NCI-H187 (cell line): ENCODE measurements at places on chromosomes 3 and 15.

DNA sequence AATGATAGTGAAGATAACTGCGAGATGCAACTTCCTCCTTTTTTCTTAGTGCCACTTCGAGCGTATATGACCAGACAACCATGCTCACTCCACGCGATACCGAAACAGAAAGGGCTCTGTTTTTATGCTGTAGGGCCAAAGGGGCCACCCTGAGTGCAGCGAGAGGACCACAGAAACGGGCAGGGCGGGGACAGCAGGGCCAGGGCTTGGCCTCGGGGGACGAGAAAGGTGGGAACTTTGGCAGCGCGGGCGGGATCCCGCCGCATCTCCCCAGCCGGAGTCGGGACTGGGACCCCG, 483 bp downstream of the VPS13C start:
- DNase-seq = no peak

GRCh38 chr3:33919312-33920120, 121.1 kb downstream of the PDCD6IP start:
- no peak for DNase-seq

GRCh38 chr3:64954995-64955636, 267.3 kb upstream of the ADAMTS9 start:
- DNase-seq = no peak

DNA sequence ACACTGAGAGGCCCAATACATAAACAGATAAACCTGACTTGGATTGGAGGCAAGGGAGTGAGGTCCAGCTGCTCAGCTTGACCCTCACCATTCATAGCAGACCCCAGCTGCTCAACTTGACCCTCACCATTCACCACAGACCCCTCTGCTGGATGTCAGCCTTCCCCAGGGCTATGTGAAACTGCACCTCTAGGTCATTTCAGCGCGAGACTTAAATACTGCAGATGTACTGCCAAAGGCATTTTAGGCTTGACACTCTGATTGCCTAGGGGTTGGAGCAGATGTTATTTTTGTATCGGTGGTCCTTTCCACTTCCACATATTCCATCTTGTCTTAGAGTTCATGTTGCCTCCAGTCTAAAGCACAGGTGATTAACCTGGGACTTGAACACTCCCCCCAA, 41.5 kb upstream of the FAM98B start:
- DNase-seq = no peak

GRCh38 chr15:88725305-88726210, 77.7 kb upstream of the ACAN start:
- no peak for DNase-seq

DNA sequence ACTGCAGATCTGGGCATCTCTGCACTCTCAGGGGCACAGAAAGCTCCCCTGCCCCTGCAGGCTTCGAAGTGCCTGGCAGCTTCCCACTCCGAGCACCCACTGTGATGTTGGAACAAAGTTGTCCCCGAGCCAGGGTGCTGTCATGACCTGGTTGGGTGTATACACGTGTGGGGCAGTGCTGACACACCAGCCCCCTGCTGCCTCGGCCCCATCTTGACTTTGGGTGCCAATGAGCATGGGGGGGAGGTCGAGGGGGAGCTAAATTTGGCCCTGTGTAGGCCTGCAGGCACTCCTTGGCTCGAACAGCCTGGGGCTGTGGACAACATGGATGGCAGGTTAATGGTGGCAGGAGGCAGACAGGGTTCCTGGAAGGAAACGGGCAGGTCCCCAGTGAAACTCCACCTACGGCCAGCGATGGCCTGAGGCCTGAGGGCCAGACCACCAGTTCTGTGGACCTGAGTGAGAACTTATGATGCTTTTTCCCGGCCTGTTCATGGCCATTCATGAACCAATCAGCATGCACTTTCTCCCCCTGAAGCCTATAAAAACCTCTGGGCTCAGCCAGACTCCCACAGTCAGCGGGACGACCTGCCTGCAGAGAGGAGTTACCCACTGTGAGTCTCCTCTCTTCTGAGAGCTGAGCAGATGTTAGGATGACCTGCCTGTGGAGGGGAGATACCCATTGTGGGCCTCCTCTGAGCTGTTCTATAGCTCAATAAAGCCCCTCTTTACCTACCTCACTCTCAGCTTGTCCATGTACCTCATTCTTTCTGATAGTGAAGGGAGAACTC, 1029.1 kb upstream of the GBE1 start:
- DNase-seq = no peak

DNA sequence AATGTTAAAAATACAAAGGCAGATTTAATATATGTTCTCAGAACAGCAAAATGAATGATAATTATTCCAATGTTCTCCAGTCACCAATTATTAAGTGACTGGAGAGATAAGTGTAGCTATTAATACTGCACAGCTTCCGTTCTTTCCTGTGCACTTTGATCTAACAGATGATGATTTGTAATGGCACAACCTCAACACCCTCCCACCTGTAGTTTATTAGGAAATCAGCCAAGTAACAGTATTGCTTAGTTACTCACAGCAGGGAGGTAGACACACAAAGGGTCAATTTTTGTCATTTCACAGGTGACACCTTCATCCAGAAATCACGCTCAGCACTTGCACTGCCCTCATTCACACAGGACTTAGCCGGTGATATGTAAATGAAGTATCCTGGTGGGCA, 688.1 kb downstream of the EPHA3 start:
- no peak for DNase-seq

DNA sequence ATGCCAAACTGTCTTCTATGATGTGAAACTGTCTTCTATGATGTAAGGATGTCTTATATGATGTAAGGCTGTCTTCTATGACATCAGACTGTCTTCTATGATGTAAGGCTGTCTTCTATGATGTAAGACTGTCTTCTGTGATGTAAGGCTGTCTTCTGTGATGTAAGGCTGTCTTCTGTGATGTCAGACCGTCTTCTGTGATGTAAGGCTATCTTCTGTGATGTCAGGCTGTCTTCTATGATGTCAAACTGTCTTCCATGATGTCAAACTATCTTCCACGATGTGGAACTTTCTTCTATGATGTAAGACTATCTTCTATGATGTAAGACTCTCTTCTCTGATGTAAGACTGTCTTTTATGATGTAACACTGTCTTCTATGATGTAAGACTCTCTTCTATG, 27.9 kb downstream of the MGLL start:
- DNase-seq = no peak

DNA sequence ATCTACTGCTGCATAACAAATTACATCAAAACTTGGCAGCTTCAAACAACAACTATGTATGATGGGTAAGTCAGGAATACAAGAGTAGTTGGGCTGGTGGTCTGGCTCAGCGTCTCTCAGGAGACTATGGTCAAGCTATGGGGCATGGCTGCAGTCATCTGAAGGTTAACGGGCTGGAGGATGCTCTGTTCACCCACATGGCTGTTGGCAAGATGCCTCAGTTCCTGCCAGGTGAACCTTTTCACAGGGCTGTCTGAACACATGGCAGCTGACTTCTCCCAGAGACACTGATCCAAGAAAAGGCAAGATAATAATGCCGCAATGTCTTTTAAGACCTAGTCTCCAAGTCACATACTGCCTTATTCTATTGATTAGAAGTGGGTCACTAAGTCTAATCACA, 63.7 kb downstream of the GPR176 start:
- DNase-seq = no peak

DNA sequence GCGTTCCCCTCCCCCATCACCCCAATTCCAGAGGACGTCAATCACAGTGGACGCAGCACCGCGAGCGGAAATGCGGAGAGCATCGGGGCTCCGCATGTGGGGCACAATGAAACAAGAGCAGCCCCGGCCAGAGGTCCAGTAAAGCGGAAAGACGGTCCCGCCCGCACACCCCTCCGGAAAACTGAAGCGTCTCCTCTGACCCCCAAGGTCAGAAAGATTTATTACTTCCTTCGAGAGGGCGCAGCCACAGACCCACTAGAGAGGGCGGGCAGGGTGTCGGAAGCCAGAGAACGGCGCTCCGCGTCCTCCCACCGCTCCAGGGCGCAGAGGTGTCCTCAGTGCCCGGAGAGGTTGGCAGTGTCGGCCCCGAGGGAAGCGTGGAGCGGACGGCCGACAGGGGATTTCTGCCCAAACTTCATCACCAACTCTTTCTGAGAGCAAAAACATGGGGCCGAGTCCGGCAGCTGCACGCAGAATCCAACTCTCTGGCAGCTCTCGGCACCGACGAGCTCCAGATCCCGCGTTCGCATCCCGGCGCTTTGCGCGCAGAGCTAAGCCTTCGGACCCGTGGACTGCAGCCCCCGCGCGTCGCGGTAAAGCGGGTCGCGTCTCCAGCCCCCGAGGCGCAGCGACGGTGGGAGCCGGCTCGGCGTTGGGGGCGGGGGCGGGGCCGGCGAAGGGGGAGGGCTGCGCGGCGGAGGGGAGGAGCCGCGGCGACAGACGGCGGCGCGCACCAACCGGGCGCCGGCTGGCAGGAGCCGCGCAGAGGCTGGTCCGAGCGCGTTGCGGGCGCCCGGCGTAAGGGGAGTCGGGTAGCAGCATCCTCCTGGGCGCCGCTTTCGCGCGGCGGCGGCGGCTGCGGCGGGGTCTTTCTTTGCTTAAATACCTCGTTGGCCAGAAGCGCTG, at the start of gene CHST2:
CHST2 (plus strand) TSS at position 763 of the 906 bp plus-strand sequence. CDS start 1,046 bp downstream, outside the sequence.
- DNase-seq = peak; percentile 26

- peak; percentile 46 for DNase-seq
These were observed 23.2 kb downstream of the RPLP1 start for GRCh38 chr15:69475769-69476358.

DNA sequence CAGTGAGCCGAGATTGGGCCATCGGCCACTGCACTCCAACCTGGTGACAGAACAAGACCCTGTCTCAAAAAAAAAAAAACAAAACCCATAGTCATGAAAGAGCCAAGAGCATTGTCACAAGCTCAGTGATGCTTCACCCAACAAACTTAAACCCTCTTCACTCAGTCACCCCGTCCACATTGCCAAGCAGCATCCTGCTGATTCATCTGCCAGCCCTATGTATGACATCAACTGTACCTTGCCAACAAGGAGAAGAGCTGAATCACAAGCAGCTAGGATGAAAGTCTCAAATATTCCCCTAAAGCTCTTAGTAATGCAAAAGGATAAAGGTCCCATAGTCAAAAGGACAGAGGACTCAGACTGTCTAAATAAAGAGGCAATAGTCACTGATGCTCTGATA, 90.0 kb downstream of the ANO10 start:
- no peak for DNase-seq

DNA sequence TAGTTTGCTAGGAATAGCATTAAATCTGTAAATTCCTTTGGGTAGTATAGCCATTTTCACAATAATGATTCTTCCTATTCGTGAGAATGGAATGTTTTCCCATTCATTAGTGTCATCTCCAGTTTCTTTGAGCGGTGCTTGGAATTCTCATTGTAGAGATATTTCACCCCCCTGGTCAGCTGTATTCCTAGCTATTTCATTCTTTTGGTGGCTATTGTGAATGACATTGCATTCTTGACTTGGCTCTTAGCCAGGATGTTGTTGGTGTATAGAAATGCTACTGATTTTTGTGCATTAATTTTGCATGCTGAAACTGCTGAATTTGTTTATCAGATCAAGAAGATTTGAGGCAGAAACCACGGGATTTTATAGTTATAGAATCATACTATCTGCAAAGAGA, 690.5 kb upstream of the ALCAM start:
- DNase-seq = no peak

- no peak for DNase-seq
These were observed 14.4 kb upstream of the TBL1XR1 start for GRCh38 chr3:177211503-177212277.

GRCh38 chr3:44974416-44974815, 1.6 kb downstream of the ZDHHC3 start:
- no peak for DNase-seq

- no peak for DNase-seq
These were observed 23.1 kb downstream of the EEFSEC start for GRCh38 chr3:128176276-128176833.

DNA sequence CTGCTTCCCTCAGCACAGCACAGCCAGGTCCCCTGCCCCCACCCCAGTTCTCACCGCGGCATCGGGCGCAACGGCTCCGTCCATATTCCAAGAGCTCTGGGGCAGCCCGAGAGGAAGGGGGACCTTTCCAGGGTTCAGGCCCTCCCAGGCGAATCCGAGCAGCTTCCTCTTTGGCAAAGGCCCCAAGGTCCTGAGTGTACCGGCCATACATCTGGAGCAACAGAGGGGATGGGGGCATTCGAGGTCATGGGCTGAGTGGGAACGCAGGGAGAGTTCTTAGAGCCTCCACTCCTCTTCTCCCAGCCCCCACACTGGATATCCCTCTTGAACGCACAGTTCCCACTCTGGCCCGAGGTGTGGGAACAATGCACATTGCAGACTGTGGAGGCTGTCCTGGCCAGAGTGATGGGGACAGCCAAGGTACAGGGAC, 2.5 kb downstream of the CLCN2 start:
- DNase-seq = no peak

DNA sequence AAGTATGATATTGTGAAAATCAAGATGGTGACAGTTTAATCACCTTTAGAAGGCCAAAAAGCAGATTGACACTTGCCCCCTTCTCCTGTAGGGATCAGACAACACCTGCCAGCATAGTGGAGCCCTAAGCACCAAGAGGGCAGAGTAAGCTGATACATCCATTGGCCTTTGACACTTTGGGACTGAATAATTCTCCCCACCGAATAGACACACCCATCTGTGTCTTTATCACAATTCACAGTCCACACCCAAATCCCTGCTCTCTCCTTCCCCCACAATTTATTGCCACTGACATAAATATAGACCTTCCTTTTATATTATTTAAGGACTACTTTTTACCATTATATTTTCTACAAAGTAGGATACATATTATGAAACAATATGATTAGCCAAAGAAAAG, 3.1 kb upstream of the WDR49 start:
- DNase-seq = no peak

GRCh38 chr3:148847351-148847750, 17.7 kb upstream of the CPA3 start:
- DNase-seq = no peak

GRCh38 chr3:190716961-190717360, 145.5 kb downstream of the GMNC start:
- no peak for DNase-seq

- DNase-seq = no peak
These were observed 779.1 kb downstream of the CADM2 start for GRCh38 chr3:85737846-85738245.

- DNase-seq = no peak
These were observed 16.6 kb upstream of the OSBPL11 start for GRCh38 chr3:125611908-125612307.

- no peak for DNase-seq
These were observed 19.7 kb downstream of the ZWILCH start for GRCh38 chr15:66524838-66525237.

DNA sequence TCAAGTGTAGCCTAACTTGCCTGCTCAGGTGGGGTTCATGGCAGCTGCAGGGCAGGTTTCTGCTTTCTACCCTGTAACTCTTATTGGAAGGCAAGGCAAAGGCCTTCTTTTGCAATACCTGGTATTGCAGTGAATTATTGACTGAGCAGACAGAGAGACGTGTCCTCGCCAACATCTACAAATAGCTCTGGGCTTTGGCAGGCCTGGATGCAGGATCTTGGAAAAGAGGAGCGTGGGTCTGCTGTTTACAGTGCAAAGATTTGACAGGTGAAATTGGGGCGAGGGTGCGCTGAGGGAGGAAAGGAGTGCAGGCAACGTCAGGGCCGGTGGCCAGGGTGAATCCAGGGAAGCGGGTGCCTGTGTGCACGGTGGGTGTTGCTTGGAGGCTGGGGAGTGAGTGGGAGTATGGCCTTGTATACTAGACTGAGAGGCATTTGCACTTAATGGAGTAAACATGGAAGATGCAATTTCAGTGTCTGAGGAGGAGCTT, 44.5 kb downstream of the ST6GAL1 start:
- no peak for DNase-seq

GRCh38 chr3:158649791-158650190, 5.5 kb downstream of the GFM1 start:
- no peak for DNase-seq
